SJCRH30 (cell line): ENCODE measurements at places on chromosomes 7 and 10. TPM values are rescaled to one million over a fixed set of nuclear protein-coding genes. Genes with fewer than 3 reads are reported as not detected.

Gene C10orf71
- 4.5 and 6.6 TPM in 2 replicates for total RNA-seq

Gene PIK3AP1
- 5.6 and 7.1 TPM in 2 replicates for total RNA-seq

Gene CFAP46
- total RNA-seq, result 1.1 and 1.7 TPM in 2 replicates

GRCh38 chr10:57675125-57675524 is 592.6 kb downstream of the IPMK start:
- H3K4me1 ChIP-seq, result no peaks in the 10 kb centered on the region
- H3K36me3 ChIP-seq, result no peaks in the 10 kb centered on the region
- no peak overlapping the region for H3K4me3 ChIP-seq
- DNase-seq, result no peak
- H3K27ac ChIP-seq, result no peak overlapping the region
- H3K27me3 ChIP-seq, result no peaks in the 10 kb centered on the region

- DNase-seq, result no peak
- no peak overlapping the region for H3K27ac ChIP-seq
- peaks cover 24% of the 10 kb centered on the region for H3K36me3 ChIP-seq
- H3K4me1 ChIP-seq, result no peaks in the 10 kb centered on the region
Measured at GRCh38 chr7:96697822-96698221, 11.8 kb downstream of the SEM1 start.

Gene NRAP
- total RNA-seq, result not detected in 2 replicates

- H3K27ac ChIP-seq, result peak overlapping the region; percentile 77; the same call in 1 of the 2 replicates
- H3K4me1 ChIP-seq, result peaks cover 13% of the 10 kb centered on the region
- H3K4me3 ChIP-seq, result peak overlapping the region; percentile 14
- H3K36me3 ChIP-seq, result no peaks in the 10 kb centered on the region
- no peaks in the 10 kb centered on the region for H3K27me3 ChIP-seq
Measured at GRCh38 chr7:94374231-94374630, 20.5 kb upstream of the COL1A2 start.

Gene ASIC3
- 1.3 and 1.5 TPM in 2 replicates for total RNA-seq

GRCh38 chr7:129610709-129611245 is 743 bp upstream of the NRF1 start:
- no peaks in the 10 kb centered on the region for H3K27me3 ChIP-seq
- peak overlapping the region; percentile 90 for H3K27ac ChIP-seq
- no peak for DNase-seq
- H3K36me3 ChIP-seq, result no peaks in the 10 kb centered on the region
- H3K4me1 ChIP-seq, result peaks cover 13% of the 10 kb centered on the region
- peak overlapping the region; percentile 95 for H3K4me3 ChIP-seq

GRCh38 chr7:77540402-77540822 is 3.3 kb downstream of the PTPN12 start:
- H3K4me3 ChIP-seq, result no peak overlapping the region
- peaks cover 18% of the 10 kb centered on the region for H3K36me3 ChIP-seq
- no peak overlapping the region for H3K27ac ChIP-seq
- H3K27me3 ChIP-seq, result no peaks in the 10 kb centered on the region

DNA sequence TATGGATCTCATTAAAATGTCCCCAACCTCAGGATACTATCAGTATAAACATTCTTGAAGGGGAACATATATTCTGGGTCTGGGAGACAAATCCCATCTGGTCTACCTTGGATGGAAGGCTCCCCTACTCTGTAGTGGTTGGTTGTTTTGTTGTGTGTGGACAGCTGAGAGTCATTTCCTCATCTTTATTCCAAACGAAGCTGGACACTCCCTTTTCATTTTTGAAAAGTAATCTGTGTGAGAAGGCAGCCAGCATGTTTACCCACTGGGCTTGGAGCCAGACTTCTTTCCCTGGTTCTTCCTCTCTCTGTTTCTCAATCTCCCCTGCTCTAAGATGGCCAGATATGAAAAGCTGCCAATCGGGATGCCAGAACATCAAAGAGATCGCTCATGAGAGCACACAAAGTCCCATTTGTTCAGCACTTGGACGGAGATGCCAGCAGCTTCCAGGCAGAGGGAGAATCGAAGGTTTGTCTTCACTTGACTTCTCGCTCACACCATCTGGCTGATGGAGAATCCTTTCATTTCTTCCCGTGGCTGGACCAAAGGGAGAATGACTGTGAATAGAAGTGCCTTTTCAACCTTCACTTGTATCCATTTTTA is 108.1 kb upstream of the AGR3 start:
- H3K4me1 ChIP-seq, result peaks cover 7% of the 10 kb centered on the region
- peak overlapping the region; percentile 18; the same call in 1 of the 2 replicates for H3K27ac ChIP-seq
- no peaks in the 10 kb centered on the region for H3K27me3 ChIP-seq

Gene OPN4
- not detected in 2 replicates for total RNA-seq

Gene PARD3
- 58.7 and 63.9 TPM in 2 replicates for total RNA-seq

Gene FRA10AC1
- 9.1 and 12.3 TPM in 2 replicates for total RNA-seq

DNA sequence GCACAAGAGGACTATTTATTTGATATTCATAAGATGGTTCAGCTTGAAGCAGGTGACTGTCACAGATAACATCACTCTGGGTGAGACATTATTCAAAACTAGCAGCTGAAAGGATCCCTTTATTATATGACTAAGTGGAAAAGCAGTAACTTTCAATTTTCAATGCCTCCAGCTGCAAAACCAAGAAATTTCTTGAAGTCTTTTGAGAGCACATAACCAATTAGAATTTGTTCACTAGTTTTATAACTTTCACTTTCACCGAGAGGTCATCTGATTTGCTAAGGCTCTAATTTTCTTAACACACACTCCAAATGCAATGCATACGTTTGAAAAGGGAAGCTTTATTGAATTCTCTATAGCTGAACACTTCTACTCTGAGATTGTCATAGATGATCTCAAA is 88.6 kb upstream of the KLF14 start:
- peak overlapping the region; percentile 47 for H3K27ac ChIP-seq
- H3K36me3 ChIP-seq, result 0 out of 2 replicates have a peak, but pooled peaks cover 2% of the 10 kb centered on the region
- peaks cover 16% of the 10 kb centered on the region for H3K4me1 ChIP-seq
